ENCODE measurements at places on chromosomes 2 and 18.

DNA sequence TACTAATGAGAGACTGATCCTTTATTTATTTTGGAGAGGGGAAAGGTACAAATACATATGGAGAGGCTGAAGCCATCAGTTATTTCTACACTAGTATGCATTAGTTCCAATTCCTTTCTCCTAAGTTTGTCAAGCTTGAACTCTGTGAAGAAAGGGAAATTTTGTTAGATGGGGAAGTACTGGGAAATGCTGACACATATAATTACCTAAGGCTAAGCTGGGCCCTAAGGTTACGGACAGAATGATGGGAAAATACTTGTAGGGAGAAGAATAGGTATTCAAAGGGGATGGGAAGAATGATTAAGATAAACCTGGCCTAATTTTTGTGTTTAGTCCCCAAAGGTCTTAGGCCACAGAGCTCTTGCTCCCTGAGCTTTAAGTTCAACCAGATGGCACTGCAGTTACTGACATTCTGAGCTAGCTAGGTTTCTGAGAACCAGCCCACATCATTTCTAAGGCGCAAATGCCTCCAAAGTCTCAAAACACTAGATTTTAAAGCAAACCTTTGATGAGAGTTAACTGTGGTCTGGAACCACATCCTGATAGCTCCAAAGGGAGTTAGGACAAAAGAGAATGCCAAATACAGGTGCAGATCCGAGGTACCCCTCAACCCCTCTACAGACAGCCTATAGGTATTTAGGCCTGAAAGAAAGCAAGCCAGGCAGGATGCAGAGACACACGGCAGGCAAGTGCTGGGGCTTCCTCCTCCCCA lies 2.7 kb downstream of the TMEM163 start:
- DNase-seq: no peak

GRCh38 chr18:79680100-79680879 lies 687 bp downstream of the CTDP1 start:
- DNase-seq: no peak

DNA sequence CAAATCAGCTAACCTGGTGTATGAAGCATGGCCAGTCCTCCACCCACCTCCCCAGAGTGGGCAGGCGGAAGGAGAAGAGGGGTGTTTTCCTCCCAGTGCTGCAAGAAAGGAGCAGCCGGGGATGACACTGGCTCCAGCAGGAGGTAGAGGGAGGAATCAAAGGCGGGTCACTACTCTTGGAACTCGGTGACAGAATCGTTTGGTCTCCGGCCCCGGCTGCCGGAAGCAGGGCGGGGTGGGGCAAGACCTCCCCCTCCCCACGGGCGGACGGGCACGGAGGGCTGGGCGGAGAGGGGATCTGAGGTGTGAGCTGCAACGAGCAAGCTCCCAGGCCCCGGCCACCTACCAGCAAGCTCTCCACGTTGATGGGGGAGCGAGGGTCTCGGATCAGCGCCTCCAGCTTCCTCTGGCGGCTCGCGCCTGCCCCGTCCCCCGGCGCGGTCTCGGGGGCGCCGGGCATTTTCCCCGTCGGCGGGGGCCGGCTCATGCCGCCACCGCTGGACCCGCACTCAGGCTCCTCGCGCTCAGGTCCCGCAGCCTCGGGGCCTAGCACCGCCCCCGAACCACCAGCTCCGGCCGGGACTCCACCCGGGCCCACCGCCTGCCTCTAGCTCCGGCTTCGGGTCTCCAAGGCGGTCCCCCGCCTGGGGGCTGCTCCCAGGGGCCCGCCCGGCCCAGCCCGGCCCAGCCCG lies 640 bp downstream of the ROCK2 start:
- DNase-seq: no peak

- DNase-seq: no peak
These were observed 19.6 kb upstream of the IL37 start for GRCh38 chr2:112891385-112891831.

DNA sequence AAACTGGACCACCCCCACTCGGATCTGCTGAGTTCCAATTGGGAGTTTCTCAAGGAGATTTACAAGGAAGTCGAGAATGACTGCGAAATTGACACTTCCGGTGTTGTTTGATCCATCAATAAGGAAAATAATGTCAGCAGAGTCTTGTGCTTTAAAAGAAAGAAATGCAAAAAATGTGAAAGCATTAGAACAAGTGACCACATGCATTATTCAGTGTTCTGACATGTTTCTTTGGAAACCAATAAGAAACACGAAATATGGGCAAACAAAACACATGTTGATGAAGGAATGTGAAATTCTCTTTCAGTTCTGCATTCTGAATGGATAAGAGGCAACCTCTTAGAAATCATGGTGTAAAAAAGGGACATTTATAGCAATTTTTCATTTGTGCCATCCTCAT lies 25.9 kb downstream of the COL6A3 start:
- DNase-seq: no peak
